NT2/D1 (cell line): ENCODE measurements at places on chromosomes 1 and 21.
A peak's percentile ranks its signal among the peaks of the same experiment; 100 is the strongest.

- DNase-seq: no peak
These were observed 19.5 kb downstream of the UBASH3A start for GRCh38 chr21:42423197-42423675.

- peak; percentile 89 for DNase-seq
These were observed 52.2 kb downstream of the KIRREL1 start for GRCh38 chr1:158045639-158046038.

DNA sequence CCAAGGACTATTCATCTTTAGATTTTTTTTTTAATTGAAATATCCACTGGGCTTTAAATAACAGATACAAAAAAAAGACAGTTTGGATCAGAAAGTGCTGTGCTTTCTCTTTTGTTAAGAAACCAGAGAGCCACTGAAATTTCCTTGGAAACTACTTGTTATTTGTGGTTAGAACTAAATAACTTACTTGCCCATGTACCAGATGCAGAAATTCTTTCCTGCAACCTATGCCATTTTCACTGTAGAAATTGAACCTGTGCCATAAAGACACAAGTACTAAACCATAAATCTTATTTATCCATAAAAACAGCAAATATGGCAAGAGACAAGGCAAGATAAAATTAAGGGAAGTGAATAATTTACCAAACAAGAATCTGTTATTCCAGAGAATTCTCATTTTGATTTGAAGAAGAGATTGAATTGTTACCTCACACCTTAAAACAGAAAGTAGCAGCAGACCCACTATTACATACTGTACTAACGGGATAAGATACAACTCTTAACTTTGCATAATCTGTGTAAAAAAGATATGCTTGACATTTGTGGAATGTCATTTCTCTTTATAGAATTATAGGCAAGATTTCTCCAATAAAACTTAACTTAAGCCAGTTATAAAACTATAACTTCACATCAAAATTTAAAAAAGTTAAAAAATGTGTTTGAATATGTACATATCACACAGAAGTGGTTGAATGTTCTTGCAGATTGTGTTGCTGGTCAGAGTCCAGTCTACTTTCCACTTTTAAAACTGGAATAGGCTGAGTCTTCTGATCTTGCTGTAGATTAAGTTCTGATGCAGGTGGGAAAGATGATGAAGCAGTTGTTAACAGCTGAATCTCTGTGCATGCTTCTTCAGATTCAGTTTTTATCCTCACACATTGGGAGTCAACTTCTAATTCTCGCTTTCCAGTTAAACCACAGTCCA lies 6.3 kb upstream of the PHTF1 start:
- no peak for DNase-seq

DNA sequence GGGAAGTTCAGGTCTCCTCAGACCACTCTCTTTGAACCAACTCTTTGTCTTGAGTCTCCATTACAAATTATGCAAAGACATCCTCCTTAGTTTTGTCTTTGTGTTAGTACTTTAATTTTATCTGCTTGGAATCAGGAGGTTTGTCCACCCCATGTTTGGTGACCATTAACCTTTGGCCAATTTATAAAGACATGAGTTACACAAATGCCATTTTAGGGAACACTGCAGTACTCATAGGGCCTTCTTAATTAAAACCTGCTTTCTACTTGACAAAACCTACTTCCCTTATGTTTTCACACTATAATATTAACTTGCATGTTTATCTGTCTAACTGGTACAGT lies 7.9 kb upstream of the CDC73 start:
- DNase-seq: no peak

- DNase-seq: no peak
These were observed 25.7 kb upstream of the LDLRAP1 start for GRCh38 chr1:25517476-25518394.

DNA sequence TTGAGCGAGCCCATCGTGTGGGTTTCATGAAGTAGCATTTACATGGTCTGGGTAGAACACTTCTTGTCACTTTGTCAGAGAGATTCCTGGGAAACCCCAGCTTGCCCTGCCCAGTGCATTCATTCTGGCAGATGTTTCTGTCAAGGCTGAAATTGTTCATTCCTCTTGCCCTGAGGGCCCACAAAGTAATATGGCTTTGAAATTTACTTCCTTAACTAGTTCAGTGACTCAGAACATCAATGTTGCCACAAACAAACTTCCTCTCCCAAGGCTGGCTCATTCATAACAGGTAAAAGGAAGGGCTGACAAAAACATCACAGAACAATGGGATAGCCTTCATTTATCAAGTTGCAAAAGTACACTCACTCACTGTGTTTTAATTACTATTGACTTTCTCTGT lies 5.0 kb upstream of the KIAA0040 start:
- no peak for DNase-seq

GRCh38 chr1:205450448-205450847 lies 5.4 kb downstream of the BLACAT1 start:
- no peak for DNase-seq

DNA sequence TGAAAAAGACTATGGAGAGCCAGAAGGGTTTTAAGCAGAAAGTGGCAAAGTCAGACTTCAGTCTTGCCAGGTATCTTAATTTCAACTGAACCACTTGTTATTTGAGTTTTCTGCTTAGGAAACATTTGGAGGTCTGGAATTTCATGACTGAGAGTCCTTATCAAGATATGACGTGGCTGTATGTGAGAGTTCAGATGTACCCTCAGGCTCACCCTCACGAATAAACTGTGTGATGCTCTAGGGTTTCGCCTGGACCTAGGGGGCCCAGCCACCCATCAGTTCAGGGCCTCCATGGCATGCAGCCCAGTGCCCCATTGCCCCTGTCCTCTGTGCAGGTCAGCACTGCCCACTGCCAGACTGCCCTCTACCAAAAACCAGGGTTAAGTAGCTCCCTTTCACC lies 30.6 kb upstream of the TADA1 start:
- no peak for DNase-seq

DNA sequence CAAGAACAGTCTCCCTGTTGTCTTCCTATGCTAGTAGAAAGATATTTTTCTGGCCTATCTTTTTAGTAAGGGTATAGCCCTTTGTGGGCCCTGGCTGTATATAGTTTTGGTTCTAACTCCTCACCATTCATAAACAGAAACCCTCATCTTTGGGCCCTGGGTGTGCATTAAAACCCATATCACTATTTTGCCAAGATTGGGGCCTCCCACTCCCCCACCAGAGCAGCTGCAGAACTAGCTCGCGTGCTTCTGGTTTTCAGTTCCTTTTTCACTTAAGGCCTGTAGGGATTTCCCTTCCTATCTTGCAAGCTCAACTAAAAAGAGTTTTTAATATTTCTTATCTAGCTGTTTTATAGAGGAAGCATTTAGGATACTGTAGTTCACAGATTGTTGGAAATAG lies 106.4 kb downstream of the RGL1 start:
- no peak for DNase-seq

GRCh38 chr1:167694691-167695090 lies 27.1 kb upstream of the MPZL1 start:
- DNase-seq: no peak

- DNase-seq: peak; percentile 20
These were observed 141.4 kb upstream of the ARHGEF16 start for GRCh38 chr1:3312898-3313575.

DNA sequence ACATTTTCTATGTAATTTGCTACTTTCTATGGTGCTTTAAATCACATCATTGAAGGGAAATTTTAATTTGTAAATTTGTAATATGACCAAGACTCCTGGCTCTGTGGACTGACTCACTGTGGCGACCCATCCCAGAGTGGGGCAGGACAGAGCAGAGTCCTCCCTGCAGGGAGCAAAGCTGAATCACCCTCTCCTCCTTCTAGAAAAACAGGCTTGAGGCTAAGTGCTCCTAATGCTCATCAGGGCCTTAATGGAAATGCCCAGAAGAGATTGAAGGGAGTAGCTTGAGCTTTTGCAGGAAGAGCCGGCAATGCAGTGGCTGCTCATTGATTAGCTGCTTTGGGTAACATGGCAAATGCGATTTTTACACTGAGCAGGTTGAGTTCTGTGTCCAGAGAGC lies 16.8 kb downstream of the S100A10 start:
- DNase-seq: no peak

- DNase-seq: no peak
These were observed 24.3 kb upstream of the NID1 start for GRCh38 chr1:236089046-236089773.

DNA sequence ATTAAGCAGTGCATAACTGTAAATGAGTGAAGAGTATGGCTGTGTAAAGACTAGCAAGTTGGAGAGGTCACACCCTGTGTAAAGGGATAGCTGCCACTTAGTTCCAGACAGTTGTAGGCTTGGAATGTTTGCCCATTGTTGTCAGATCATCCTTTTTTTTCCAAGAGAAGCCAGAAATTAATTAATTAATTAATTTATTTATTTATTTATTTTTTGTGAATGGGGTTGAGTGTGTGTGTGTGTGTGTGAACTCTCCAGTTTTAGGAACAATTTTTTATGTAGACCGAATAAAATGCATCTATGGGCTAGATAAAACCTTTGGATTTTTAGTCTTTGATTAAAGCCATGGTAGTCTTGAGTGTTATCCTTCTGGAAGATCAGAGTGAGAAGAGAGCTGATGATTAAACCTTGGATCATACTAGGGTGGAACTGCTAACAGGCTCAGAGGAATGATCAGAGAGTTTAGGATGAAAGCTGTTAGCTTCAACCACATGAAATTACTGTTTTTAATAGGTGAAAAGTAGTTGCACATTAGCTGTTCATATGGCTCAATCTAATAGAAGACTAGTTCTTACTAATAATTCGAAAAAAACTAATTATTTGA lies 58.4 kb downstream of the OSBPL9 start:
- DNase-seq: no peak

DNA sequence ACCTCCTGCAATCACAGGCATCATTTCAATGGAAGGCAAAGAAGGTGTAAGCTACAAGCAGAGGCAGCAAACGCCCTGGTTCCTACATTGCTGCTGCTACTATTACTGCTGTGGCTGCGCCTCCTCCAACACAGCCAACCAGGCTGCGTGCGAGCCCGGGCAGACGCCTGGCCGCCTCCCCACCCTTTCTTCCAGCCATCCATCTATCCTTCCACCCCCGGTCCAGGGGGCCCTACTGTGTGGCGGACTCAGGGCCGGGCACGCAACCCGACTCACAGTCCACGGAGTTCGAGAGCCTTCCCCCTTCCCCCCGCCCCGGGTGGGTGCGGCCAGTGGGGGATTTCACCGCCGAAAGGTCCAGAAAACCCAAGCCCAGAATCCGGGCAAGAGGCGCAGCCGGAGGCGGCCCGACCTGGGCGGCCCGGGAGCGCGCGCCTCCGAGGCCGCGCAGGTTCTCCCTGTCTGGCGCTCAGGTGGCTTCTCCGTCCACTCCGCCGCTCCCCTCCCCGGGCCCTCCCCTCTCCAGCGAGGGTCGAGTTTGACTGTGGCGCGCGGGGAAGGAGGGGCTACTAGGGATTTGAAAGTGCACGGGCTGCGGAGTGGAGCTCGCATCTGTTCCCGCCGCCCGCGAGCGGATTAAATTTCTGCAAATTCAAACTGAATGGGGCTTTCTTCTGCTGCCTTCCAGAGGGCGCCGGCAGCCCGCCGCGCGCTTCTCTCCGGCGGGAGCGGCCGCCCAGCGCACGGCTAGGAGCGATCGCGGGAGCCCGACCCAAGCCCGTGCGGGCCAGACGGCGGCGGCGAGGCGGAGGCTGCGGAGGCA lies at the start of gene HUNK:
Gene HUNK (plus strand): TSS at position 569 of the 823 bp plus-strand sequence. CDS start 655 bp downstream, outside the sequence.
- no peak for DNase-seq

GRCh38 chr1:109385417-109385816 lies 12.3 kb downstream of the SORT1 start:
- DNase-seq: no peak

DNA sequence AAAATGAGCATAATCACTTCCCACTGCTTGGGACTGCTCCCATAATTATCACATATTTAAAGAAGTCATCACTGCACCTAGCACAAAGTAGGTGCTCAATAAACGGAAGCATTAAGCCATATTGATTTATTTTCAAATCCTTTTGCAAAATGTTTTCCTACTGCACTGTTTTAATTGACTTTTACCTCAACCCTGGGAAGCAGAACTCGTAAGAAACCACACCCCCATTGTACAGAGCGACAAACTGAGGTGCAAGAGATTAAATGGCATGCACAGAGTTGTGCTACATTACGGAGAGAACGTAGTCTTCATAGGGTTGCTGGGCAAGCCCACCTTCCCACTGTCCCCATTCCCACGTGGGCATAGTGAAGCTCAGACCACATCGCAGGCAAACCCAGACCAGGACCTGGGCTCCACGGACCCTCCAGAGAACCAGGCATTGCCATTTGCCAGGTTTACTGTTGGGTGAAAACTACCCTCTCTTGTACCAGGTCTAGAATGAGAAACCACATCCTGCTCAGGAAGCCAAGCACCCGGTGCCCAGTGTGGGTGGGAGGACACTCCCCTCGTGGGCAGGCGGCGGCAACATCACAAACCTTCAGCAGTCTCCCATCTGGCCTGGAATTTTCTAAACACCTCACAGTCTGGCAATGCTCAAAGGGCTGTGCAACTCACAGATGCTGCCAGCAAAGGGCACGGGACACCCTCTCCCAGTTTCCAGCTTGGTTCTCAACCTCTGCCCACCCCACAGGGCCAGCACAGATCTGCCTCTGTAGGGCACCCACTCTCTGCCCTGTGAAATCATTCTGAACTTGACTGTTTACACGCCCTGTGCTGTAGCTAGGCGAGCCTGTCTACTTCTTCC lies 8.2 kb downstream of the IFFO2 start:
- no peak for DNase-seq

DNA sequence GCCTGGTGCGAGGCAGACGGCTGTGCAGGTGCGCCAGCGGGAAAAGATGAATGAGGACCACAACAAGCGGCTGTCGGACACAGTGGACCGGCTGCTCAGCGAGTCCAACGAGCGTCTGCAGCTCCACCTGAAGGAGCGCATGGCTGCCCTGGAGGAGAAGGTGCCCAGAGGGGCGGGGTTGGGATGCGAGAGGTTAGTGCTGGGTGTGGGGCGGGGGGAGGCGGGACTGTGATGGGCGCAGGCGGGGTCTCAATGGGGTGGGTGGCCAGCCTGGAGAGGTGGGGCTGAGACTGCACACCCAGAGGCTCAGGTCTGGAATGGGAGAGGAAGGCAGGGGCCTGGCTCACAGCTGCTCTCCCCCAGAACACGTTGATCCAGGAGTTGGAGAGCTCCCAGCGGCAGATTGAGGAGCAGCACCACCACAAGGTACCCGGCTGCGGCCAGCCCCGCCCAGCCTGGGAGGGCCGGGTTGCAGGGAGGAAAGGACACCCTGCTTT lies 22.3 kb downstream of the PPFIA4 start:
- DNase-seq: no peak

DNA sequence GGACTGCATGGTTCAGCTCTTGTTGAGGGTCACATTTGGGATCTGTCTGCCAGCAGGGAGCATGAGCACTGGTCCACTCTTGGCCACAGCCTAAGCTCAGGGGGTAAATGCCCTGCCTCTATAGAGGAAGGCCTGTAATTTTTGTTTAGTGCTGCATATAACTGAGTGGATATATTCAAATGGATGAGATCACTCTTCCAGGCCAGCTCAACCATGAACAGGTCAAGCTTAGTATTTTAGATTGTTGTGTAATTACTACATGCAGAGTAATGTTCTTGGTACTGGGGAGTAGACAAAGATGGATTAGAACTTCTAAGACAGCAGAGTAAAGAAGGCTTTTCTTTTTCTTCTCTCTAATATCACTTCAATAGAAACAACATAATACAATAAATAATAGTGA lies 376.9 kb downstream of the GPATCH2 start:
- DNase-seq: no peak
